ENCODE measurements at places on chromosomes 7 and 10. TPM values are rescaled to one million over a fixed set of nuclear protein-coding genes. Genes with fewer than 3 reads are reported as not detected.

GRCh38 chr7:99642027-99642426 is 25.3 kb downstream of the ZSCAN25 start:
- peak; percentile 8 for DNase-seq

The STEAP4 gene
- 0.11 TPM for total RNA-seq

- DNase-seq: no peak
These were observed 19.0 kb upstream of the TSPAN12 start for GRCh38 chr7:120876922-120877321.

DNA sequence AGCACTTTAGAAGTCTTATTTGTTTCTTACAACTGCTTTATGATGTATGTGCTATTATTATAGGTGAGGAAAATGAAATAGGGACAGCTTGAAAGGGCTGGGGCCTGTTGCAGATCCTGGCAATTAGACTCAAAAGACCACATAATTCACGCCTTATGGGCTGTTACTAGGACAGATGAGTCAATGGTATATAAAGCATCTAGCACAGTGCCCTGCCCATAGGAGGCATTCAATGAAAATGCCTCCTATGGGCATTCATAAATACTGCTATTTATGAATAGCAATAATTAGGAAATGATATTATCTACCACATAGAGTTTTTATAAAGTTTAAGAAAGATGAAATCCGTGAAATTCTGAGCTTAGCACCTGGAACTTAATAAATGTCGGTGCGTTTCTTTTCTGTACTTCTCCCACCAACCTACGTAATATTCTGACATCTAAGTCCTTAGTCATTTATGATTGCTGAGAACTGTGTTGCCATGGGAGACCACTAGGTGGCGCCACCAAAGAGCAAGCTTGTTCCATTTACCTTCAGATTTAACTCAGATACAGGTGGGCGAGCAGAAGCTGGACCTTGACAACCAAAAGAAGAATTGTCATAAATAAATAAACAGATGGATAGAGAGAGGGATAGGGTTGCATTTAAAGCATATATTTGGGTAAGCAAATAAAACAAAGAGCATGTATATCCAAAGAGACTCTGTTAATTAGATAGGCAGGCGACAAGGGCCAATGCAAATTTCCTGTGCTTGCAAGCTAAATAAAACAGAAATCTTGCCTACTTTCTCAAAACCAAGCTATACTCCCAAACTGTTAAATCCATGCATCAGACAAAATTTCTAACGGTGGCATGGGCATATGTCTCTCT is 699.9 kb downstream of the INHBA start:
- peak; percentile 53 for DNase-seq

The ARHGEF5 gene
- total RNA-seq: 1.5 TPM

- DNase-seq: peak; percentile 73
These were observed 3.4 kb downstream of the KLF6 start for GRCh38 chr10:3781468-3782145.

GRCh38 chr10:34581801-34582532 is 233.1 kb downstream of the PARD3 start:
- DNase-seq: peak; percentile 70

DNA sequence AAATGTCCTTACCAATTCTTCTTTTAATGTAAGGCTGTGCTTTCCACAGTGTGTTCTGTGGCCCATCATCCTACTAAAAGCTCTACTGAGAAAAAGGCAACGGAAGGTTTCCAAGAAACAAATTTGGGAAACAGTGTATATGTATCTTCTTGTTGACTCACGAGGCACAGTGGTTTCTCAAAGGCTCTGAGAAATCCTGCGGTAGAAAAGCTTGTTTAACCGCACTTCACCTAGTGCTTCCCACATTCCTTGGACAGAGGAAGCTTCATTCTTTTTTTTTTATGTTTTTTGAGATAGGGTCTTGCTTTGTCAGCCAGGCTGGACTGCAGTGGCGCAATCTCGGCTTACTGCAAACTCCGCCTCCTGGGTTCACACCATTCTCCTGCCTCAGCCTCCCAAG is 84.5 kb downstream of the TACC2 start:
- no peak for DNase-seq

The SH2B2 gene
- 25.8 TPM for total RNA-seq

- no peak for DNase-seq
These were observed 7.0 kb downstream of the HHEX start for GRCh38 chr10:92696606-92697383.

GRCh38 chr10:114283091-114283490 is 44.0 kb downstream of the VWA2 start:
- no peak for DNase-seq

Data from LHCN-M2 (cell line).